ENCODE measurements at places on chromosomes 4 and X.

DNA sequence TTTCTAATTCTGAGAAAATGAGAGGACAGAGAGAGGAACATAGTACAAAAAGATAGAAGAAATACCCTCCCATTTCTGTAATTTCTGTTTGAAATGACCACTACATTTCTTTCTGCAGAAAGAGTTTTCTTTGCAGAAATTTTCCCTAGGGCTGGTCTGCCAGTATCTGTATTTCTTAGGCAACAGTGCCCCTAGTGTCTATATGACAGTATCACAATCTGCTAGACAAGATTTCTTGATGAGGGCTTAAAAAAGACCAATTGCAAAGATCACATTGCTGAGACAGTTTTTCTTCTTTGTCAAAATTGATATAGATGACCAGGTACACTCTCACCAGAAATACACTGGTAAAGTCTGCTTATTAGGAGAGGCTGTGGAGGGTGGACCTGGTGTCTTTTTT lies 81.0 kb upstream of the ZDHHC15 start:
- DNase-seq = peak; percentile 62

DNA sequence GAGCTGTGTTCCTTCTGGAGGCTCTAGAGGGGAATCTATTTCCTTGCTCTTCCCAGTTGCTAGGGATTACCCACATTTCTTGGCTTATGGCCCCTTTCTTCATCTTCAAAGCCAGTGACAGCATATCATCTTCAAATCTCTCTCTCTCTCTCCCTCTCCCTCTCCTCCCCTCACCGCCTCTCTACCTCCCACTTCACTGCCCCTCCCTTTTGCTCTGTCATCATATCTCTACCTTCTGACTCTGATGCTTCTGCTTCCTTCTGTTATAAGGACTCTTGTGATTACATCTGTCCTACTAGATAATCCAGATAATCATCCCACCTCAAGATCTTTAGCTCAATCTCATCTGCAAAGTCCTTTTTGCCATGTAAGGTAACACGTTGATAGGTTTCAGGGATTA lies 93.1 kb upstream of the TEX13D start:
- DNase-seq = no peak

GRCh38 chrX:25010784-25011588 lies 4.8 kb downstream of the ARX start:
- DNase-seq = no peak

- no peak for DNase-seq
Observed at GRCh38 chr4:133190098-133190497, 41.0 kb downstream of the PCDH10 start.

GRCh38 chrX:145751943-145752342 lies 65.7 kb upstream of the SLITRK2 start:
- no peak for DNase-seq

DNA sequence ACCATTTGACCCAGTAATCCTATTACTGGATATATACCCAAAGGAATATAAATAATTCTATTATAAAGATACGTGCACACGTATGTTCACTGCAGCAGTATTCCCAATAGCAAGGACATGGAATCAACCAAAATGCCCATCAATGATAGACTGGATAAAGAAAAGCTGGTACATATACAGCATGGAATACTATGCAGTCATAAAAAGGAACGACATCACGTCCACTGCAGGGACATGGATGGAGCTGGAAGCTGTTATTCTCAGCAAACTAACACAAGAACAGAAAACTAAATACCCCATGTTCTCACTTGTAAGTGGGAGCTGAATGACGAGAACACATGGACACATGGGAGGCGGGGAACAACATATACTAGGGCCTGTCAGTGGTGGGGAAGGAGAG lies 69.7 kb downstream of the PHF8 start:
- no peak for DNase-seq

DNA sequence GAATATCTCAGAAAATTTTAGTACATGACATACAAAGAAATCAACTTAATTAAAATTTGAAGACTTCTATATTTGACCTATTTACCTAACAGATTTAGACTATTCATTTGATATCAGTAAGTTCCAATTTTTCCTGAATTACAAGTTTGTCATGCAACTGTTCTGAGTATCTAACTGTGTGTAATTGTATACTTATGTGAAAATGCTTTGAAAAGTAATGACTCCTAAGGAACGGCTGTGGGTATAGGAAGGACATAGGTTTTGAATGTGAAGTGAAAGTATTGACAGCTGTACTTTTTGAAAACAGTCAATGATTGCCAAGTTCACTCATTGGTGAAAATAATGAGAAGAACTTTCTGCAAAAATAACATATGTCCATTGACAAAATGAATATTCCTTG lies 2.9 kb downstream of the GRIA2 start:
- no peak for DNase-seq

- no peak for DNase-seq
Observed at GRCh38 chr4:38928974-38929373, 61.4 kb downstream of the FAM114A1 start.

DNA sequence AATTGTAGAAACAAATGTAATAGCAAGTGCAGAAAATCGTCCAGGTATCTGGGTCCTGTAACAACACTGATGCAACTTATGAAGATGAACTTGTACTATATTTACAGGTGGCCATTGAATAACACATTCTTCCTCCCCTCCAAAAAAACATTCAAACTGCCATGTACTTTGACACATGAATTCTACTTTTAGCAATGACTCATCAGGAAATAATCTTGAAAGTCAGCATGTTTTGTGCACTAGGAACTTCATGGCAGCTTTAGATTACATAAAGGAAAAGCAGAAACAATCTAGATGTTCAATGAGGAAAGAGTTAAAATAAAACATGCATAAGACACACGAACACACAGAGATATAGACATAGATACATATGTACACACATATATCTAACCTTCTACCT lies 2.5 kb downstream of the PABPC1L2A start:
- no peak for DNase-seq

GRCh38 chr4:53119680-53120079 lies 246.2 kb downstream of the SCFD2 start:
- DNase-seq = no peak

DNA sequence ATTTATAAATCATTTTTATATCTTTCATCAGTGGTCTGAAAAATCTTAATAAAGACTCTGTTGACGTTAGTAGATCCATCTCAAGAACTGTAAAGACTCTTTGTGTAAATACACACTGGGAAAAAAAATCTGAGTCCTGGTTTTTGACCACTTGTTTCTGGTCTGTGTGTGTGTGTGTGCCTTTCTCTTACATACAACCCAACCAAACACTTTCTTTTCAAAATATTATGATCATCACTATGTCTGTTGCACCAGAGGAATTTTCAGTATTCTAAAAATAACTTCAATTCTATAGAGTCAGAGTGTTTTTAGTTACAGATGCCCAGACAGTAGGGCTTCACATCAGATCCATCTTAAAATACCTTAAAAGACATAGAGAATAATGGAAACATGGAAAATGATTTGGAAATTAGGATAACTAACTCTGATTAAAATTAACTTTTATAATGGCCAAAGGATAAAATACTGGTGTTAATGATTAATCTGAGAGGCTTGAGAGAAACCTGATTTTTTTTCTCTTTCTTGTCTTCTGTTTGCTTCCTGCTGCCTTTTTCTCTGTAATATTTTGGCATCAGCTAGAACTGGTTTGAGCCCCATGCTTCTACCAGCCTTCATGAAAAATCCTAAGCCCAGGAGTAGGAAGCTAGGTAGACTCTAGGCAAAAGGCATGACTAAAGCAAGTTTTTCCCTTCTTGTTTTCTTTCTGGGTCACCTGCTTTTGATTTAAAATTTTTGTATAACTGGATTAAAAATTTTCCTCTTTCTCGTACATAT lies 99.7 kb downstream of the ATXN3L start:
- no peak for DNase-seq

DNA sequence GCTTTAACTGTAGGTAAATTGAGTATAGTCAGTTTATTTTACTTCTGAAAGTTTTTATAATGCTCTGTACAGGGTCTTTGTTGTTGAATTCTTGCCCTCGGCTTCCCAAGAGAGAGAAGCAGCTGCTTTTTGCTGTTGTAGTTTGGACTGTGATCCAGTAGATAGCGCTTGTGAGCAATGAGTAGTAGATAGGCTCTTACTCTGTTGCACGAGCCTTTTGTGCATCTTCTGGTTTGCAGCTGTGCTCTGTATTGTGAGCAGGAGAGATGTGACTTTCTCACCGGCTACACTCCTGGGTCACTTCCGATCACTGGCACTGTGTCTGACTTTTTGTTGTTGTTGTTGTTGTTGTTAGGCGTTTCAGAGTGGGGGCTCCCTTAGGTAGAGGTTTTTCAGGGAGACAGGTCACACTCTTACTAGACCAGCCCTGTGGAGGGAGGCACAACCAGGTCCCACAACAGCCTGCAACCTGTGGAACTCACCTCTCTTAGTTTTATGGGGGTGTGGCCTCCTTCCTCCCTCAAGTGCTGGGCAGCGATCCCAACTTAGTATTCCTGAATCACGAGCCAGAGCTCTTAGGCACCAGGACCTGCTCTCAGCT lies 822.1 kb upstream of the GALNTL6 start:
- no peak for DNase-seq

DNA sequence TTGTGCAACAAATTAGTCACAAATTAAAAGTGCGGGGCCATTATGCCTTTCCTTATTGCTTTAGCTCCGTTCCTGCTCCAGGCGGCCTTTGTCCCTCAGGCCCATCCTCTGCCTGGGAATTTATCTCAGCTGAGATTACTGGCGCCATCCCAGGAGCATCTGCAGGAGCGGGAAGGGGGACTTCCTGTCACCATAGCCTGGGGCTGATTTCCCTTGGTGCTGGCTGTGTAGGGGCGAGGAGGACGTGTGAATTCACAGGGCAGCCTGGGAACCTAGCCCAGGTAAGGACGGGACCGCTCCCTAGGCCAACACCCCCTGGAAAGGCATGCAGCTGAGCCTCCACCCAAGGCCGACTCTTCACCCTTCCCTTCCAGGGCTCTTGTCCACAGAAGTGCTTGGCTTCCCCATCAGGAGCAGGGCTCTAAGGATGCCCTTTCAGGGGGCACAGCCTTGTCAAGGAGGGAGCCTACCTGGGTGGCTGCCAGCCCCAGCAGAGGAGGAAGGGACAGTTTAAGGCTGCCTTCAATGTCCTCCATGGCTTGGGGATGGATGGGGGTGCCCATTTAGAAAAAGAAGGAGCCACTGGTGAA lies 72.6 kb upstream of the NKX1-1 start:
- no peak for DNase-seq

DNA sequence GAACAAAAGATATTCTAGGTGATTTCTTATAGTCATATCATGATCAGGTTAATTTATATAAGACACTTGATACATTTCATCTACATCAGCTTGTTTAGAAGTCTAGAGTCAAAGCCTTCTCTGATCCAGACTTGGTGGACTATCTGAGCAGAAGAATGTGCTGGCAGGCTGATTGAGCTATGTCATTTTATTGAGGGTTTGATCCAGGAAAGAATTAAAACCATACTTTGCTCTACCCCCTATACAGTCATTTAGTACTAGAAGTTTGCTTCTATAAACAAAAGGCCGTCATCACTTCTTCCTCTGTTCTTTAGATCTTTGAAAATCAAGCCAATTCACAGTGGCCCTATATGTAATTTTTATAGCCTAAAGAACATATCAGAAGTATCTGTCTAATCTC lies 173.1 kb upstream of the PITX2 start:
- no peak for DNase-seq

GRCh38 chr4:185916683-185917082 lies 104.7 kb upstream of the SORBS2 start:
- DNase-seq = no peak

DNA sequence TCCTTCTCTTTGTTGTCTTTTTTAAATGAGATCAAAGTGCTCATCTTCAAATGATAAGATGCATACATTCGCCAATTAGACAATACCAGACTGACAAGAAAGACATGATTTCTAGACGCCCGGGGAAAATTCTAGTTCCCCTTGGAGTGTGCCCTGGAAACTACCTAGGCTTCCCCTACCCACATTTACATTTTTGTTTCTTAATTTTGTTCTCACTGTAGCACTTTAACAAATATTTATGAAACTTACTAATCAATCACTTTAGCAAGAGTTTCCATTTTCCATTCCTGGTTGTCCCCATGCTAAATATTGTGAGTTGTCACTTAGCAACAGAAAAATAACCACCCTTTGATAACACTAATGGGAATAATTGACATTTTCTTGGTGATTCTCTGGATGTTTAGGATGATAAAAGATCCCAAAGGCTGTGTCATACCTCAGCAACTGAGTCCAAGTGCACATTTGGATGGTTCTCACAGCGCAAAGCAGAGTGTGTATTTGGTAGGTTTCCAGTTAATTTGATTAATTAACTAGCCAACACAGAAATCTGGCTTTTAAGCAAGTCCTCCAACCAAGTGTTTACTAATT lies 69.6 kb downstream of the FGFBP1 start:
- DNase-seq = no peak

GRCh38 chr4:163356104-163356503 lies 12.4 kb downstream of the NPY5R start:
- no peak for DNase-seq

- no peak for DNase-seq
Observed at GRCh38 chr4:136920092-136920881, 612.0 kb downstream of the PCDH18 start.

- DNase-seq = peak; percentile 13
Observed at GRCh38 chr4:97720869-97721432, 422.3 kb downstream of the STPG2 start.

- DNase-seq = peak; percentile 47
Observed at GRCh38 chr4:72295966-72296557, 264.3 kb downstream of the NPFFR2 start.

- DNase-seq = no peak
Observed at GRCh38 chrX:40698851-40699250, 36.5 kb downstream of the MED14 start.

DNA sequence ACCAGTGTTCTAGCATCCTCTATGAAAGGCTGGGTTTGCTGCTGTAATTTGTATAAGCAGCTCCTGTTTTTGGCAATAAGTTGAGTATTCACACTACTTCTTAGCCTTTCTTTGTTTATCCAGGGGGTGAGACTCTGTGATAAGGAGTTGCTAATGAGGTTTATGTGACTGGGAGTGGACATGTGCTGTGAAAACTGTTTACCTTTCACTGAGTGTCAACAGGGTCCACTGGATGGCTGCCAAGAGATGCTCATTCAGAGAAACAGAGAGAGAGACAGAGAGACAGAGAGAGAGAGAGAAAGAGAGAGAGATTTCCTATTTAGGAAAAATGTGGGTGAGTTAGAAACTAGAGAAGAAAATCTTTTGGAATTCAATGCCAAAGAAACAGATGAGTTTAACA lies 233.9 kb downstream of the CHIC2 start:
- no peak for DNase-seq

GRCh38 chr4:40289366-40290188 lies 45.6 kb upstream of the CHRNA9 start:
- DNase-seq = no peak

DNA sequence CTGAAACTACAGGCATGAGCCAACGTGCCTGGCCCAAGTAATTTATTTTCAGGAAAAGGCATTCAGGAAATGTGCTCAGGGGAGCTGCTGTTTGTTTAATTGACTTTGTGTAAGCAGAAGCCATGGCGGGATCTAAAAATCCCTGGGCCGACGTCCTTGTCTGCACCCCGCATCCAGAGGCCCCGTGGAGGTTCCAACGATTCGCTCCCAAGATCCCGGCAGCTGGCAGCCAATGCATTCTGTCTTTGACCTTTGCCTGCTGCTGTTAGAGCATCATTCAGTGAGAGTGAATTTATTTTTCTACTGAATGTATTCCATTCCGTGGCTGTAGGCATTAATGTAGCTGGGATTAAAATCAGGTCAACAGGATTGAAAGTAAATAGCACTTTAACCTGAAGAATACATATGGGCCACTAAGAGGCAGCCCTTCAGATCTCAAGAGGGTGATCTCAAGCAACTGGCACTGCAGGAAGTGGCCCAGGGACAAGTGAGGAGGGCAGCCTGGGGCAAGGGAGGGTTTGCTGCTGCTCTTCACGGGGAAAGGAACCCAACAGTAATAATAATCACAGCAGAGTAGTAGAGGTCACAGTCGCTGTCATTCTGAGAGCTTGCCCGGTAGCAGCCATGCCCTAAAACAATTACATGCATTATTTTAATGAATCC lies 75.2 kb downstream of the PSAPL1 start:
- DNase-seq = peak; percentile 80
